ENCODE measurements at places on chromosomes 7 and 10.

GRCh38 chr10:48878091-48878490, 61.5 kb downstream of the LRRC18 start:
- no peak for DNase-seq

DNA sequence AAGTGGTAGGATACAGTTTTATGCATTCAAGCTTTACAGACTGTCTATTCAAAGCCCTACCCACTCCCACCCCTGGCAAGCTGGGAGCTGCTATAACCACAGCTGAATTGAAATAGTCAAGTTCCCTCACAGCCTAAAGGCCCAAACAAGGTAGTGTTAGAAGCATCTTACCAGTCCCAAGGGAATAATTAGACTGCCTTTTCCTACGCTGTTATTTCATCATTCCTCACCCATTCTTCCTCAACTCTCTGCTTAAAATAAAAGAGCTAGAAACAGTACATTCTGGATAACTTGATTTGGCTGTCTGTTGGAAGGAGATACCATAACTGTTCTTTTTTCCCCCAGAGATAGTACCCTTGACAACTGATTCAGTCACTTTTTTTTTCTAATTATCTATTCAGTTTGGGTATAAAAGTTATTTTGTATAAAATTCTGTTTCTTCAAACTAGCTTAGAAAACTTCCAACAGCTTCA, 54.0 kb downstream of the RAPGEF5 start:
- DNase-seq = no peak

DNA sequence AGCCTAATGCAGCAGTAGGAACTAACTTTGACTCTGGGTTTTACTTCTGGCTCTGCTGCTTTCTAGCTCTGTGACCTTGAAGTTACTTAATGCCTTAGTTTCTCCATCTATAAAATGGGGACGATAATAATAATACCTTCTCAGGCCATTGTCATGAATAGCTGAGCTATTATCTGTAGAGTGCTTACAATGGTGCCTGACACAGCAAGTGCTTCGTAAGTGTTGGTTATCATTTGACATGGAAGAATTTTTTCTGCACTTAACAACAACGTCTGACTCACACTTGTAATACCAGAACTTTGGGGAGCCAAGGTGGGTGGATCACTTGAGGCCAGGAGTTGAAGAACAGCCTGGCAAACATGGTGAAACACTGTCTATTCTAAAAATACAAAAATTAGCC, 140.5 kb downstream of the ARL4A start:
- no peak for DNase-seq

GRCh38 chr7:20296444-20296843, 34.3 kb upstream of the ITGB8 start:
- no peak for DNase-seq

DNA sequence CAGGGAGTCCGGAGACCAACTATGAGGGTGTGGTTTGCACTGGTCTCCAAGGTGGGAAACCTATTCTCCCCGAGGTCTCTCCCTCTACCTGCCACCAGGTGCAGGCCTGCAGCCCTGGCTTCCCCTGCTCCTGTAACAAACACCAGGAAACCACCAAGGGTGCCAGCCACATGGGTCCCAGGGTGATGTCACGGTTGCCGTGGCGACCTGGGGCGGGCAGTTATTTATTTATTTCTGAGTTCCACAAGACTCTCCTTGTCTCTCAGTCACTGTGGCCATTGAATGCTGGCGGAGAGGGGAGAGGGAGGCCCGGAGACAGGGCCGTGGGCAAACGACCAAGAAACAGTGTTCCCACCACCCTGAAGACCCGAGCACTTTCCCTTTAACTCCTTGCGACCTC, 27.0 kb downstream of the MMD2 start:
- DNase-seq = no peak

DNA sequence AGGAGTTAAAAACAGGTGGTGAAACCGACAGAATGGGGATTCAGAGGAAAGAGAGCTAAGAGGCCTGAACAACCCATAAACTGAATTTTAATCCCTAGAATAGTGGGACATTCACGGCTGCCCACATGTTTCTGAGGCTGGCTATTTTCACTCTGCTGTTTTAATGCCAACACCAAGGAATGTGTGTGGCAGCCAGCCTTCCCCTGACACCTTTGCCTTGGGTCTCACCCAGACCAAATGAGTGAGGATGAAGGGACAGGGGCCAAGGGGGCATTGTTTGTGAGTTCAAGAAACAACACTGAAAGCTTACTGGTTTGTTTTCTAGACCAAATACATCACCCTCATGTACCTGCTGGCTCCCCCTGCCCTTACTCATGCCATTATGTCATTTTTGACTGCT, 164.3 kb downstream of the JAZF1 start:
- DNase-seq = no peak

DNA sequence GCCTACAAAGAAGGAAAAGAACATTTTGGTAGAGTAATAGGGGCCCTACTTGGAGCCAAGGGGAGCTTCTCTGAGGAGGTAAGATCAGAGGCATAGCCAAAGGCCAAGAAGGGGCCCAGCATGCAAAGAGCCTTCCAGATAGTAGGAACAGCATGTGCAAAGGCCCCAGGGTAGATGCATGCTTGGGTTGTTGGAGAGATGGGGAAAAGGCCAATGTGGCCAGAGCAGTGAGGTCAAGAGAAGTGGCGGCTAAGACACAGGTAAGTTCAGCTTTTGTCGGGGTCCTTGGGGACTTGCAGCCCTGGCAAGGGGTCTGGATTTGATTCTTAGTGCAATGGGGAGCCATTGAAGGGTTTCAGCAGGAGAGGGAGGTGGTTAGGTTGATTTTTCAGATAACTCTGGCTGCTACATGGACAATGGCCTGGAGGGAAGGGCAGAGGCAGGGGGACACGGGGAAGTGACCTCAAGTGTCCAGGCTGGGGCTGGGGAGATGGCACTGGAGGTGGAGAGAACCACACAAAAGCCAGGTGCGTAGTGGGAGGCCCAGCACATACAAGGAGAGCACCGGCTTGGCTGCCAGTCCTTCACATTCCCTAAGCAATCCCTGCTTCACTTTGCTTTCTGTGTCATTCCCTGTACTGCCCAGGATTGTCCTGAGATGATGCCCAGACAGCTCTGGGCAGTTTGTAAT, 16.5 kb downstream of the GRID1 start:
- DNase-seq = no peak

DNA sequence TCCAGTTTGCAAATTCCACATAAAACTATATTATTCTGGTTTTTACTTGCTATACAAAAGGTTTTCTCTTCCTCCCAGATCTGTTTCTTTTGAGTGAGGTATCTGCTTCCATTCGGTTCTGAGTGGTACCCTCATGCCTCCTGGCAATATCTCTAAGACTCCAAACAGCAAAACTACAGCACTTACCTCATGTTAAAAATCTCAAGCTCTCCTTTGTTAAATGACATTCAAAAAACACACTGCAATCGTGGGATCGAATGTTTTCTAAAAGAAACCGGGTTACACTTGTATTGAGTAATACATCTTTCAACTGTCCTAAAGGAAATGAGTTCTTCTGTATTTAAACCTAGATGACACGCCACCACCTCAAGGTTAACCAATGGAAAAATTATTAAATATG, 11.1 kb downstream of the YWHAG start:
- no peak for DNase-seq

DNA sequence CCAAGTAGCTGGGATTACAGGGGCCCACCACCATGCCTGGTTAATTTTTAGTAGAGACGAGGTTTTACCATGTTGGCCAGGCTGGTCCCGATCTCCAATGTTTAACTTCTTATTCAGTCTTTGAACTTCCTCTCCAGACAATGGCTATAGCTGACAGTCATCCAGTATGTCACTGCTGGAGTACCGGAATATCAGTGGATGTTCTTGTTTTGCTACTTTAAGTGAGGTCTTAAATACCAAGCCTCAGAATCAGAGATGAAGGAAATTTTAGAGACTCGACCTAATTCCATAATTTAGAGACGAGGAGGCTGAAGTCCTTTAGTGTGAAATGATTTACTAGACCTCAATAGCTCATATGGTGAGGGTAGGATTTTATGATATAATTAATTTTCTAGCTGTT, 294.8 kb upstream of the KLF6 start:
- DNase-seq = no peak

GRCh38 chr10:24340446-24340845, 131.5 kb downstream of the KIAA1217 start:
- no peak for DNase-seq

DNA sequence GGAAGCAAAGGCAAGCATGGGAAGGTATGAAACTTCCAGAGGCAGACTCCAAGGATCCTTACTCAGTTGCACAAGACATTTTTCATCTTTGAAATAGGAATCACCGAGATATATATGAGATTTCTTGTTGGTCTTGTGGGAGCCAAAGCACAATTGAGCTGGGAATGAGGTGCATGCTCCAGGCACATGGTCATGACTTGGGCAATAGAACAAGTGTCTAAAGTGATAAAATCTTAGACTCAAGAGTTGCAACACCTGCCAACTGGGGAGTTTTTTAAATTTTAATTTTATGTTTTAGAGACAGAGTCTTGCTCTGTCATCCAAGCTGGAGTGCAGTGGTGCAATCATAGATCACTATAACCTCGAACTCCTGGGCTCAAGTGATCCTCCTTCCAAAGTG, 169.5 kb upstream of the ADCY1 start:
- no peak for DNase-seq
